HFFc6 (cell line): ENCODE measurements at places on chromosomes 6 and 20.

- no peak for DNase-seq
Measured at GRCh38 chr6:90368001-90368400, 71.4 kb upstream of the BACH2 start.

DNA sequence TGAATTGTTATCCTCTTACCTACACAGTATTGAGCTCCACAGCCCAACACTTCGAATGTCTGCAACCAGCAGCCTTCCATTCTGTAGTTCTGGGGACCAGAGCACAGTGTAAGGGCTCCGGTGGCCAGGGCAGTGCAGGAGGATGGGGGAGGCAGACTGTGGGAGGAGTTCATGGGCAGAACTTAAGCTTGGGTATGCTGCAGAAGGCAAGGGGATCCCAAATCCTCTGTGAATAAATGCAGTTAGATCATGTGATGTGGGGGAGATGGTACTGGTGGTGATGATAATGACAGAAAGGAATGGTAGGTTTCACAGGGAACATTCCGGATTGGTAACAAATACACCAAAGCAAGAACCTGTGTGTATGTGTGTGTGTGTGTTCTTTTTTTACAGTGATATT, 26.5 kb upstream of the CNKSR3 start:
- no peak for DNase-seq

DNA sequence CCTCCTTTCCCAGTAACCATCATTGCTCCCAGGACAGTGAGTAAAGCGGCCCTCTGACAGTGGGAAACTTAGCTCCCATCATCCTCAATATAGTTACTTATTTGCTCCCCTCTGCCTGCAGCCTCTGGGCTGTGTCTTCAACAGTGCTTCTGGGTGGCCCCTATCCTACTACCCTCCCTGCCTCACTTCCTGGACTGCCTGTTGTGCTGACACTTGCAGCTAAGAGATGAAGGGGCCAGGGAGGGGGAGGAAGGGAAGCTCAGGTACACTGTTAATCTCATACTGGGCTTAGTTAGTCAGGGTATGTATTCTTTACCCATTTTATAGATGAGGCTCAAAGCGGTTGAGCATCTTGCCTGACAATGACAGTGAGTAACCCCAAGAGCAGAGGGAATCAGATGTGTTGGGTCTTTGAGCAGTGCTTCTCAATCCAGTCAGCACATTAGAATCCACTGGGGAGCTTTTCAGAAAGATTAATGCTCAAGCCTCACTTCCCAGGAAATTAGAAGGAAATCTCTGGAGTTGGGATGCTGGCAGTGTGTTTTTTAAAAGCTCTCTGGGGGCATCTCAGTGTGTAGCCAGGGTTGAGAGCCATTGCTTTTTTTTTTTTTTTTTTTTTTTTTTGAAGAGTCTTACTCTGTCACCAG, 27.1 kb upstream of the KCNK5 start:
- no peak for DNase-seq

- peak; percentile 16 for DNase-seq
Measured at GRCh38 chr6:35960187-35960586, 39.3 kb upstream of the SRPK1 start.

- DNase-seq, result peak; percentile 24
Measured at GRCh38 chr6:2877057-2877882, 25.8 kb downstream of the SERPINB9 start.

DNA sequence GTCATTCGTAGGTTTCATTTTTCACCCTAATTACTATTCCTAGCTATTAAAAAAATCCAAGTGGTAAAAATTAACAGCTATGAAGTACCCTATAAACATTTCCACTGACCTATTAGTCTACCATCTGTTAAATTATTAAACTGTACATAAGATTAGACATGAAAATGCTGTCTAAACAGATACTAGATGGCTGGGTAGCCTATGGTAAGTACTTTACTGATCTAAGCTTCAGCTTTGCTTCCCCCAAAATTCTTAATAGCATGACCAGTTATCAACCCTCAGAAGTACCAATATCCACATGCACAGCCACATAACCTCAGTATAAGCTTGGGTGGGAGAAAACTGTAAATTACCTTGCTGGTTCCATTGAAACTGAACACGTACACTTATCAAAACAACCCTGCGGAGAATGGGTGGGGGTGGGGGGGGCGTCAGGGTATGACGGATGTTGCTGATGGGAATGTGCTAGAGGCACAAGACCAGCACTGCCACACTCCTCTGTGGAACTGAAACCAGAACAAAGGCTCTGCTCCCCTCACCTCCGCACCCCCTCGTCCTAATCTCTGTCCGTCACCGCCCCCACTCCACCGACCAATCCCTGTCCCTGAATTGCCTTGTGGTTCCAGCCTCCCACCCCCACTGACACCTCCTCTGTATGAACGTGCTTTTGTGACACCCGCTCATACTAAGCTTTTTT, 45.3 kb downstream of the B4GALT5 start:
- no peak for DNase-seq

DNA sequence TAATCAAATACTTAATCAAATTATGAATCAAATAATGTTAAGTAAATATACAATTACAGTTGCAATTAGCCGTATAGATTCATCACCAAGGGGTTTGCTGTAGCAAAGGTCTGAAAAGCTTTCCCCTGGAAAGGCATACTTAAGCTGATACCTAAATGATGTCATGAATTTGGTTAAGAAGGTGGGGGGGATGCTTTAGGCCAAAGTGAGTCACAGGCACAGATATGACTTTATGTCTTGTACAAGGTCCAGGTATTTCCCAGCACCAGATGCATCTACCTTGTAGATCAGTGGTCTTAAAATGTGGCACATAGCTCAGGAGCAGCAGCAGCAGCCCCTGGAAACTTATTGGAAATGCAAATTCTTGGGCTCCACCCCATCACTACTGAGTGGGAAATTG, 557.3 kb upstream of the CDH4 start:
- DNase-seq, result peak; percentile 12

DNA sequence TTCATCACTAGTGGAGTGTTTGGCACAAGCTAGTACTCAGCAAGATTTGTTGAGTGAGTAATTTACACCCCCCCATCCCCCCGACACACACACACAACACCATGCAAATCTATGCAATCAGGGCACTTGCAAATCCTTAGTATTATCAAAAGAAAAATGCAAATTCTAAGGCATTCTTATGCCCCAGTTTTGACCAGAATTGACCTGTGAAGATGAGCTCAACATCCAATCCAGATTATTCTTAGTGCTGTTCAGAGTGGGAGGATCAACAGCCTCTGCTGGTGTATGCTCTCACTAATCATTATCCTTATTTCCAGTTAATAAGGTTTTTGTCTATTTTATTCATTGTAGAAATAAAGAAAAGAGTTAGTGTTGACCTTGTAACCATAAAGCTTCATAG, 185.4 kb downstream of the PLCB1 start:
- no peak for DNase-seq

- no peak for DNase-seq
Measured at GRCh38 chr20:32879538-32879937, 20.8 kb downstream of the EFCAB8 start.

- DNase-seq, result peak; percentile 82
Measured at GRCh38 chr20:49951151-49951550, 15.0 kb downstream of the RNF114 start.

- DNase-seq, result no peak
Measured at GRCh38 chr20:53382263-53382844, 211.3 kb downstream of the ZNF217 start.

GRCh38 chr20:14716351-14716801, 379.0 kb upstream of the FLRT3 start:
- DNase-seq, result no peak

- DNase-seq, result no peak
Measured at GRCh38 chr6:1577896-1578745, 31.6 kb upstream of the FOXC1 start.

DNA sequence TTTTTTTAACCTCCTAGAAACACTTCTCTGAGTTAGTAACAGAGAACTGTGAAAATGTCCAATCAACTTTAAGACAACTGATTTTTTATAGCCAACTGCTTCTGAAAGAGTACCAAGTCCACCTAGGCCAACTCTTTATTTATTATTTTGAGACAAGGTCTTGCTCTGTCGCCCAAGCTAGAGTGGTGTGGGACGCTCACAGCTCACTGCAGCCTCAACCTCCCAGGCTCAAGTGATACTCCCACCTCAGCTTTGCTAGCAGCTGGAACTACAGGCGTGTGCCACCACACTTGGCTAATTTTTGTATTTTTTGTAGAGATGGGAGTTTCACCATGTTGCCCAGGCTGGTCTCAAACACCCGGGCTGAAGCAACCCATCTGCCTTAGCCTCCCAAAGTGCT, 331.6 kb downstream of the RNGTT start:
- no peak for DNase-seq

DNA sequence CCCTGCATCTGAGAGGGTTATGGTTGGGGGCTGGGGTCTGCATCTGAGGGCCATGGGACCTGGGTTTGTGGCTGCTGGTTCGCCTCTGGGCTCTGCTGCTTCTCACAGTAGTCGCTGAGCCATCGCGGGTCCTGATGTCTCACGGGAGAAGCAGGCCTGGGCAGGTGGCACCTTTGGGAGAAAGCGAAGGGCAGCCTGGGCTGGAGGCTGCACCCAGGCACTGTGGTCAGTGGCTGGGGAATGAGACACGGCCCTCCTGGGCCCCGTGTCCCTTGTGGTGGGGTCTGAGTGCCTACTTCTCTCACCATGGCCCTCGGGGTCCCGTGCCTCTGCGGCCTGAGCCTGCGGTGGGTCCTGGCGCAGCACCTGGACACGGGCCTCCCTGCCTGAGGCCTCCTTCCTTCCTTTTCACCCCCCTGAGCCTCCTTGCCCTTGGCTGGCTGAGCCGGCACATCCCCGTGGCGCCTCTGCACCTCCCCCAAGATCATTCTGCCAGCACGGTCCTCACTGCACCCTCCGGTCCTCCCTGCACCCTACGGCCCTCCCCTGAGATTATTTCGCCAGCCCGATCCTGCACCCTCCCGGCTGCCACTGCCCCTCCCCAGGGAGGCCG, 206.0 kb downstream of the ERMARD start:
- no peak for DNase-seq

DNA sequence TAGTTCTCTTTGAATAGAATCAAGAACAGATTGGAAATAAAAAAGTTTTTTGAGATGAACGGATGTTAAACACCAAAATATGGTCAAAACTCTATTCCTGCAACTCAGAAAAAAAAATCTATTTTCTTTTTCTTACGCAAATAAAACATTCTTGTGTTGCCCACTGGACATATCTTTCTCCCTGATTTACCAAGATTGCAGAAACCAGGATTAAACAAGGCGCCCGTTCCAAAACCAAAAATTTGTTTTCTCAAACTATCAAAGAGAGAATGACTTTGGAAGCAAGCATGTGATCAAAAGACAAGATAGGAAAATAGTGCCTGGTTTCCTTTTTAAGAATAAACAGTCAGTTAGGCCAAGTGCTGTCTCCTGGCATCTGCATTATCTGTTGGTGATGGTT, 273.1 kb downstream of the CLIC5 start:
- no peak for DNase-seq

- no peak for DNase-seq
Measured at GRCh38 chr6:106925948-106926347, 48.6 kb downstream of the CD24 start.

GRCh38 chr6:57313711-57314471, 3.5 kb upstream of the PRIM2 start:
- peak; percentile 100 for DNase-seq

DNA sequence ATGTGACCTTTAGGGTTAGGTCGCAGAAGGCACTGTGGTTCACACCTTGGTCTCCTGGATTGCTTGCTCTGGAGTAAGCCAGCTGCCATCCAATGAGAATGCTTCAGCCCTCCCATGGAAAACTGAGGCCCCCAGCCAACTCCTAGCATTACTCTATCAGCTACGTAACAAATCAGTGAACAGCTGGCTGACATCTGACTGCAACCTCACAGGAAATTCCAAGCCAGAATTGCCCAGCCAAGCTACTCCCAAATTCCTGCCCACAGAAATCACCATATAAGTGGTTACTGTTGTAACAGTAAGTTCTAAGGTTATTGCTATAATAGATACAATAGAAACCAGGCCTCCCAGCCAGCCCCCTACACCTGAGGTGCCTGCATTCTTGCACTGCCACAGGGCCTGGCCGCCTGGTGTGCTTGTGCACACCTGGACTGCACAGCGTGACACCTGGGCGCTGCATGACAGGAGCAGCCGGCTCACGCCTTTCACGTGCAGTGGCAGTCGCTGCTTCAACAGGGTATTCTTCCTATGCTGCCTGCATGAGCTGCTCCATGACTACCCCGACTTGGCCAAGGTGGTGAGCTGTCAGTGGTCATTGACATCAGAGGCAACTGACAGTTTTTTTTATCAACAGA, 429.7 kb upstream of the RUNX2 start:
- peak; percentile 24 for DNase-seq

- no peak for DNase-seq
Measured at GRCh38 chr20:45894797-45895196, 3.7 kb downstream of the CTSA start.

DNA sequence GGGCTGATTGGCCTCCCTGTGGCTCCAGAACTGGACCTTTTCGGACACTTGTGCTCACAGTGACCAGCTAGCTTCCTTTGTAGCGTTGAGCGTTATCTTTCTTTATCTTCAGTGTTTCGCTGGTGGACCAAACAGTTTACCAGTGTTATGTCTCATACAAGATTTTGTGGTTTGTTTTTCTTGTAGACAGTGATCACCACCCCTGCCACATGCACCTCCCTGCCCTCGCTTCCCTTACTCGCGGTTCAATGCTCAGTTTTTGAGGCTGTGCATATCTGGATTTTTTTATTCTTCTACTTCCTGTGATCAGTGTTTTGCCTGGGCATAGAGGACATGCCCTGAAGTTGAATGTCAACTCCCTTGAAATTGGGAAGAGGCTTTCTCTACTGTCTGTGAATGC, 16.4 kb downstream of the MYT1 start:
- DNase-seq, result no peak

GRCh38 chr6:44142835-44143234, 15.5 kb downstream of the TMEM63B start:
- DNase-seq, result no peak

- DNase-seq, result peak; percentile 52
Measured at GRCh38 chr6:54802775-54803634, 43.6 kb upstream of the FAM83B start.

- no peak for DNase-seq
Measured at GRCh38 chr20:10329387-10330005, 104.5 kb downstream of the MKKS start.

DNA sequence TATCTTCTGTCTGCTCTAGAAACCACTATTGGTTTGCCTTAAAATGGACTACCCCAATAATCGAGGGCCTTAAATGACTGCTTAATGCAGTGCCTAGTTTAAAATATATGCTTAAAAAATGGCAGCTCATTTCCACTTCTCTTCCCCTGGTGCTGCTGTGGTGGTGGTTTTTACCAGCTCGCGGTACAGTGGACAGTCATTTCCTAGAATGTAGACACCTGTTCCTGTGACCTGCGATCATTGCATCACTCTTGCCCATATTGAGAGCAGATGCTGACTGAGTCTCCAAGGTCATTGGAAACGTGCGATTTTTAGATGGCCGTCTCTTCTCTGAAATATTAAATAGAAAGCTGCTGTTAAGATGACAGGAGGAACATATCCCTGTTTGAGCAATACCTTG, 164.1 kb downstream of the UTRN start:
- DNase-seq, result no peak

GRCh38 chr6:39754514-39755115, 29.4 kb upstream of the KIF6 start:
- no peak for DNase-seq

- DNase-seq, result no peak
Measured at GRCh38 chr20:22920898-22921297, 114.2 kb upstream of the SSTR4 start.

- no peak for DNase-seq
Measured at GRCh38 chr6:34349211-34349610, 43.3 kb downstream of the NUDT3 start.
